ENCODE measurements at places on chromosomes 4 and X. TPM values are rescaled to one million over a fixed set of nuclear protein-coding genes. Genes with fewer than 3 reads are reported as not detected.
A peak's percentile ranks its signal among the peaks of the same experiment; 100 is the strongest.

GRCh38 chrX:132568291-132568690 is 79.5 kb upstream of the MBNL3 start:
- no peak for DNase-seq

DNA sequence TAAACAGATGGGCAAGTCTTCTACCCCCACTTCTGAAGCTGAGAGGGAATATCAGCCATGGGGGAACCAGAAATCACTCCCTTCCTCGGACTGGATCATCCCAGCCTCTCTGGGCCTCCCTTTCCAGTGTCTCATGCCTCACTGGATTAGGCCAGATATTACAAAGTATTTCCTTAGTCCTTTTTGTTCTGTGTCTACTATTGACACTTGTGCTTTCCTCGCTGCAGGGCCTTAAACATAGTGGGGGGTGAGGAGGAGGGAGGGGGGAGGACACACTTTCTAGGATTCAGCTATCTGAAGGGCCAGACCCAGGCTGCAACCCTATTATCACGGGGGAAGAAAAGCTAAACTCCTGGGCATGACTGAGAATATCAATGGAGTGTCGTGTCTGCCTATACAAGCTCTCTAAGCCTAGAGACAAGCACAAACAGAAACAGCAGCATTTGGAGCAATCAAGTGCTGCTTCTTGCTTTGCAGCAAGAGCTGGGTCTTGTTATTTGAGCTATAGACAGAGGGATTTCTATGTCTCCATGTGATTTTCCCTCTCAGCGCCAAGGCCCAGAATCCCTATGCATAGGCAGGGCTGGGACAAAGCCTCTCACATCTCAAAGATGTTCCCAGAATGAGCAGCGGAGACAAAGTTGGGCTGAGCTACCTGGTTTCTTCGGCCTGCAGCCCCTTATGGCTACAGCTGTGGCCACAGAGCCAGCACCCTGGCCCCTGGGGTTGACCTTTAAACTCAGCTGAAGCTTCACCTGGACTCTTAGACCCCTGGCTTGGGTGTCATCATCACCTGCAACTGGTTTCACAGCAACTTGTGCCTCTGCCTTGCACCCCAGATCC is 20.2 kb downstream of the PJA1 start:
- DNase-seq, result peak; percentile 46

- no peak for DNase-seq
Measured at GRCh38 chr4:7323461-7323871, 111.3 kb downstream of the PSAPL1 start.

DNA sequence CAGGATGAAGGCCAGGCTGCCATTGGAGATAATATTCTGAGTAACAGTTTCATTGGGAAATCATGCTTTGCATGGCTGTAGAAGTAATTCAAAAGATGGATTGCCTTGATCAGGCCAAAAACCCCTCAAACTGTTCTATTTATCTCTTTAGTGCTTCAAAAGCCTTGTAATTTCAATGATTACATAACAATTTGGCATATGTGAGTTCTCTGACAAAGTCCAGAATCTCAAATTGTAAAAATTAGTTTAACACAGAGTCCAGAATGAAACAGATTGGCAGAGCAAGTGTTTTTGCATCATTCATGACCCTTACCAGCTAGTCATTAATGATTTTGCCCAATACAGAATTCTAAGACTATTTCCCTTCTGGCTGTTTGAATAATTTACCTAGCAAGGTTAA is 347.3 kb downstream of the SPRY1 start:
- DNase-seq, result no peak

DNA sequence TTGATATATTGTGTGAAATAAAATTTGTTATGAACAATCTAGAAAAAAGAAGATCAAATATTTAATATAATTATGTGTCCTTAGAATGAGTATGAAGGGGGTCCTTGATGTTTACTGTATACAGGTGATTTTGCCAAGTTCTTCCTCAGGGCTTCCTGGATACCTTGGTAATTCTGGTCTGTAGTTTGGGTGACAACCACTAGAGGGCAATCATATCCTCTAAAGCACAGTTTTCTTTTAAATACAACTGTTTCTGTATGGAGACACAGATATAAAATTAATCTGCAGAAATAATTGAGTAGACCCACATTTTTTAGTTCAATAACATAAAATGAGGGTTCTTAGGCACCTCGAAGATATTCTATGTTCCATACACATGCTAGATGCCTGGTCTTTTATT is 157.7 kb downstream of the SPANXN1 start:
- no peak for DNase-seq

DNA sequence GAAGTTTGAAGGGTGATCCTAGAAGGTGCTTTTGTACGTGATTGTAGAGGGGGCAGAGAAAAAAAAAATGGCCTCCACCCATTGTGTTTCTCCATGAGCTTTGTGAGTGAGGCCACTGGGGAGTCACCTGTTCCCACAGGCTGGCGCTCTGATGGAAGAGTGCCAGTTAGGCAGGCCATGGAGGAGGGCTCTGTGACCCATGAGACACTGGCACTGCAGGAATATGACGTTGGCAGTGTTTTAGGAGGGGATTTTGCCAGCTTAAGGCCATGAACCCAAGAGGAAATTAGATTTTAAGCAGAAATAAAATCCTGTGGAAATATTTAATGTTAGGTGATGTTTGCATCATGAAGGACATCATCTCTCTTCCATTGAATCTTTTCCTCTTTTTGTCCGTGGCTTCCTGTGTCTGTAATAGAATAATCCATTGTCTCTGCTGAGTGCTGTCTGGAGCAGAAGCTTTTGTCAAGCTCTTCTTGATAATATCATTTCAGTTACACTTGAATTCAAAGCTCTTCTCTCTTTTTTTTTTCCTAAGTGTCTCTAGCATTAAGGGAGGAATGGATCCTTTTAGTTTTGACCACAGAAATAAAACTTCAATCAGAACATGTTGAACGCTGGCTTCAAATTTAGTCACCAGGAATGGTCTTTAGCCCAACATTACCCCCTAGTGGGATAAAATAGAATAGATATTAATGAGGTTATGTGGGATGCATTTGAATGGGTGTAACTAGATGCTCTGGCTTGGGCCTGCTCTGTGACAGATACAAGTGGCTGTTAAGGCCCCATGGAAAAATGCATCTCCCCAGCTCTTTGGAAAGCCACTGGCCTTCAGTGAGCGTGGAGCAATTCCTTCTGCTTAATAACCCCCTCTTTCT is 41.0 kb upstream of the UCP1 start:
- no peak for DNase-seq

DNA sequence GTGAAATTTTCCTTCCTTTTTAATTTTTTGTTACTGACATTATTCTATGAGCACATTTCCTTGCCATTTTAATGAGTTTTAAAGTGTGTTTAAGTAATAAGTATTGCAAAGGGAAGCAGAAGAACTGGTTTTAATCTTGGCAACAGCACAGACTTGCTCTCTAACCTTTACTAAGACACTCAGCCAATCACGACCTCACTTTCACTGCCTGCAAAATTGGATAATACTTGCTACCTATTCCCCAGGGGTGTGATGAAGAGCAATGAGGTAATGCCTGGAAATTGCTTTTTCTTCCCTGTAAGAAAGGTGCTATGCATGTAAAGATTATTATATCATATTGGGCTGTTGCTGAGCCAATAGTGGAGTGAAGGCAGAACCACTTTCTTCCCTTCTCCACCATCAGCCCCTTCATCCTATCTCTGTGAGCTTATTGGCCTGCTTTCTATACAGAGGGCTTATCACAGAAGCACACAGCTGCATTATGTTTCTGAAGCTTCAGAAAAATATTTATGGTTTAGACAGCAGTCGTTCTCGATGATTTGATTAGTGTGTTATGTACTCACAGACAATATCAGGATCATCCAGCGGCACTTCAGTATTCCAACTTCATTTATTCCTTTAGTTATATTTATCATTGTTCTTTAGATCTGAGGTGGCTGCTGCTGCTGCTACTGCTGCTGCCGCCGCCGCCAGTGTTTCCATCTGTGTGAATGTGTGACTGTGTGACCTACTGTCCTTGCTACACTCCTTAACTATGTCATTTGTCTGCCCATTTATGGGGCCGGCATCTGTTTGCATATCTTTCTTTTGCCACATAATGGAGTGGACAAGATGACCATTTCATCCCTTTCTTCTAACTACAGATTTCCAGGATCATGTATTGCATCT is 255.1 kb downstream of the C4orf33 start:
- no peak for DNase-seq

DNA sequence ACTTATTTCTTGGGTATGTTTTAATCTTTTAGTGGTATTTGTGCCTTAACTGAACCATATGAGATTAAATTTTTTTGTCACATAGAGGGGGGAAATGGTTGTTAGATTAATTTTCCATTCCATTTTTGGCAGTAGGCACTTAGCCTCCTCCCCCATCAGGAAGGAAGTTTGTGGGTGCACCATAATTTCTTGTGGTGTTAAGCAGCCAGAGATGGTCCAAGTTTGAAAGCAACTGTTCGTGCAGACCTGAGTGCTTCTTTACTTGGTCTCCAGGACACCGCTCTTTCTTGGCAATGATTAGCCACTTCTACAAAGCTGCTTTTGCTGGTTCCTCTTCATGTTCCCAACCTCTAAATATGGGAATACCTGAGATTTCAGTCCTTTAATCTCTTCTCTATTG is 92.7 kb upstream of the RPL34 start:
- DNase-seq, result no peak

GRCh38 chr4:121072224-121073003 is at the start of gene NDNF:
NDNF (minus strand) TSS chr4:121072535; CDS start chr4:121045837, 26,698 bp downstream.
- peak; percentile 78 for DNase-seq

DNA sequence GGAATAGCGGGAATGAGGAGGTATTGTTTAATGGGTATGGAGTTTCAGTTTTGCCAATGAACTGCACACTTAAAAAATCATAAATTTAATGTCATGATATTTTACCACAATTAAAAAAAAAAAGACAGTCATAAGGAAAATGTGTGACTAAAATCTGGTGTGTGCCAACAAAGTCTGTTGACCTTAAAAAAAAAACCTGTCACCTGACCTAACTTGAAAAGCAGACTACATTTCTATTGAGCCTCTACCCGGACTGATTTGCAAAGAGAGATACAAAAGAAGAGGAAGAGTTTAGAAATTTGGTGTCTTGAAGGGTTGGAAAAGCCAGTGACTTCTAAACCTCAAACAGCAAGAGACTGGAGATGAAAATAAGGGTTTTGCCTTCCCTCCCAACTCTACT is 48.4 kb downstream of the TMEM150C start:
- DNase-seq, result no peak

GRCh38 chr4:102554482-102554881 is 53.3 kb downstream of the NFKB1 start:
- DNase-seq, result no peak

DNA sequence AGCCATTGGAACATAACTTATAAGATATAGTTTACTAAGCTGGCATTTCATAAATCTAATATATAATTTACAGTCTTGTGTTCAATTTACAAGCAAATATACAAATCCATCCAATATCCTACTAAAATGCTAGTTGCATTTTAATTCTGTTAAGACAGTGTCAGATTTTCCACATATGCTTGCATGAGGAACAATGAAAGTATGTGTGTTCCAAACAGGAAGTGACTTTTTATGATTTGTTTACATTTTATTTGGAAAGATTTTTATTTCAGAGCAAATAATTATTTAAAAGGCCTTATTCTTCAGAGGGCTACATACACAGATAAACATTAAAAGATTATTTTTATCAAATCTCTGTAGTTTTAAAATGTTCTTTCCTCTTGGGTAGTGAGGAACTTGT is 130.1 kb downstream of the KLHL34 start:
- no peak for DNase-seq

GRCh38 chr4:71487344-71487920 is 148.6 kb downstream of the SLC4A4 start:
- DNase-seq, result no peak

The PRSS12 gene
- 0.05 TPM for total RNA-seq

The SLC25A5 gene
- 251 TPM for total RNA-seq

The SHOX gene
- total RNA-seq, result 0.11 TPM

The VSIG4 gene
- 8.1 TPM for total RNA-seq

The PGM2 gene
- total RNA-seq, result 9.5 TPM

The ATOH1 gene
- total RNA-seq, result not detected

The CFI gene
- 10.8 TPM for total RNA-seq

Measured in cardiac septum (tissue), 1 donor.